ENCODE measurements at places on chromosomes 4 and X.
A peak's percentile ranks its signal among the peaks of the same experiment; 100 is the strongest.

DNA sequence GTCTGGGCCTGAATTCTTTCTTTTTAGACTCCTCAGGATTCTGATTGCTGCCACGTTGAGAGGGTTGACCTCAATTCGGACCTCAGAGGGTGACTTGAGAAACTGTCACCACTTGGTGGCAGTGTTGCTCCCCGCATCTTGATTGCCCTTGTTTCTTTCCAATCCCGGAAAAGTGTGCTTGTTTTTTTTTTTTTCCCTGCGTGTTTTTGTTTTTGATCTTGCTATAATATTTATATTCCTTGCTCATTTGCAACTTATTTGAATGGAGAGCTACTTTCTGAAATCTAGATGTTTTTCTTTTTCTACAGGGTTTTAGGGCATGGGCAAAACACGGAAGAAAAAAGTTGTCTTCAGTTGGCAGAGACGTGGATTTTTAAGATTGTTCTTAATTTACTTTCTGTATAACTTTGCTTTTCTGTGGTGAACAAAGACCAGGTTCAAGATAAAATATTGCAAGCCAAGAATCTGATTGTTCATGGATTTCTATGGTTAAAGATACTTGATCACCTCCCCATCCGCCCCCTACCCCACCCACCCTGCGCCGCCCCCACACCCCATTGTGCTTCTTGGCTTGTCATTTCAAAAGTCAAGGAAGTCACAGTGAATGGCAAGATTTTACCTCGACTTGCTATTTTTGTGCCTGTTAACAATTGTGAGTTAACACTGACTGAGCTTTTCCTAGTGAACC, 102.0 kb downstream of the PTTG2 start:
- DNase-seq: peak; percentile 37

- no peak for DNase-seq
Observed at GRCh38 chr4:167956676-167957075, 135.7 kb upstream of the ANXA10 start.

GRCh38 chr4:80014531-80014930, 58.5 kb downstream of the ANTXR2 start:
- DNase-seq: no peak

GRCh38 chr4:25448379-25449109, 71.5 kb downstream of the ANAPC4 start:
- no peak for DNase-seq

DNA sequence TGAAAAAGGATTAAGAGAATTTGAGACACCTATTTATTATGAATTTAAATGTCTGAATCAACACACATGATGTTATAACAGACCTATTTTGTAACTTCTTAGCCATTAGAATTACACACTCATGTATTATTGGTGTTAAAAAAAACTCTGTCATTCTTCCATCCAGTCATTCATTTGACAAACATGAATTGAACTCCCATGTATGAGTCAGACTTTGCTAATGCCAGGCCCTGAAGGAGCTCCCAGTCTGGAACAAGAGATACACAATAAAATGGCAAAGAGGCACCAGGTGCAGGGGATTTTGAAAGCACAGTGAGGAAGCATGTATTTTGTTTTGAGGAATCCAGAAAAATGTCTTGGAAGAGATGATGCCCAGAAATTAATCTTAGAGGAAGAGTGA, 87.7 kb upstream of the EFHC2 start:
- no peak for DNase-seq

DNA sequence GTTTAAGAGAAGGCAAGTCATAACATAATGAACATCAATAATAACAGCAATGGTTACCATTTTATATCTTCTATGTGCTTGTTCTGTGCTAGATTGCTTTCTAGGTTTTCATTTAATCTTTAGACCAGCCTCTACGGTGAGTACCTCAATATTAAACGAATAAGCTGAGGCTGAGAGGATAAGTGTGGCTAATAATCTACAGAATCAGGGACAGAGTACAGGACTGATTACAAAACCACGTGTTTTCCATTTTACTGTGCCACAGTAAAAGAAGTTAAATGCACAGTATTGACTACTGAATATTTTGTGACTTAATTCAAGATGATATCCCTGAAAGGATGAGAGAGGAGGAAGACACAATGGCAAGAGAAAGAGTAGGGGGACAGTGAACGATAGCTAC, 56.3 kb downstream of the HUWE1 start:
- DNase-seq: no peak

DNA sequence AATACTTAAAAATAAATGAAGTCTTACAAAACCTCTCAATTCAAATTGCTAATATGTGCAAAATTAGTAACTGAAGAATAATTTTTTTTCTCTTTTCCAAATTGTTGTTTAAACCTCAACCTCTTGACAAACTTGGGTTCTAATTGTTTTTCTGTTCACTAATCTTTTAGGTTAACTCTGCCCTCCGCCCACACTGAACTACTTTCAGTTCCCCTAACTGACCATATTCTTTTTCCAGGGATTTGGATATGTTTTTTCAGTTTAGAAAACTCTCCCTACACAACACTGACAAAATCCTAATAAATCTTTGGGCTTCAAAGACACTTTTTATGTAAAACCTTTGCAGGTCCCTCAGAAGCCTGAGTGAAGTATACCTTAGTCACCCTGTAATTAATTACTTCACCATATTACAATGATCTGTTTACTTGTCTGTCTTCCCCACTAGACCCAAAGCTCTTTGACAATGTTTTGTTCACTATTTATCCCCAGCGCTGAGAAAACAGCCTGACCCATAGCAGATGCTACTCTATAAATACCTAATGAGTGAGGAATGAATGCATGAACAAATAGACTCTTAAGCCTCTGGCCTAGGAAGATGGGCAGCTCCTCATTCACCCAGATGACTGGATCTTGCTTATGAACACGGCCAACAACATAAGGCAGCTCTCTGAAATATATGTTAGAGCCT, 134.9 kb downstream of the MAML3 start:
- no peak for DNase-seq

DNA sequence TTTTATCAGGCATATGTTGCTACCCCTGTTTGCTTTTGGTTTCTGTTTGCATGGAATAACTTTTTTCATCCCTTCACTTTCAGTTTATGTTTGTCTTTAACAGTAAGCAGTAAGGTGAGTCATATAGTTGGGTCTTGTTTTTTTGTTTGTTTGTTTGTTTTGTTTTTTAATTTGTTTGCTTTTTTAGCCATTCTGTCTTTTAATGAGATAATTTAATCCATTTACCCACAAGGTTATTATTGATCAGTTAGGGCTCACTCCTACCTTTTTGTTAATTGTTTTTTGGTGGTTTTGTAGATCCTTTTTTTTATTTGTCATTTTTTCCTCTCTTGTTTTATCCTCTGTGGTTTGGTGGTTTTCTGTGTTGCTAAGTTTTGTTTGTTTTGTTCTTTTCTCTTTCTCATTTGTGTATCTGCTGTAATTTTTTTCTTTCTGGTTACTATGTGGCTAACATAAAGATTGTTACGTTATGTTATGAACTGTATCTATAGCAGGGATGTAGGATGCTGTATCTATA, 379.5 kb upstream of the MAD2L1 start:
- DNase-seq: no peak

DNA sequence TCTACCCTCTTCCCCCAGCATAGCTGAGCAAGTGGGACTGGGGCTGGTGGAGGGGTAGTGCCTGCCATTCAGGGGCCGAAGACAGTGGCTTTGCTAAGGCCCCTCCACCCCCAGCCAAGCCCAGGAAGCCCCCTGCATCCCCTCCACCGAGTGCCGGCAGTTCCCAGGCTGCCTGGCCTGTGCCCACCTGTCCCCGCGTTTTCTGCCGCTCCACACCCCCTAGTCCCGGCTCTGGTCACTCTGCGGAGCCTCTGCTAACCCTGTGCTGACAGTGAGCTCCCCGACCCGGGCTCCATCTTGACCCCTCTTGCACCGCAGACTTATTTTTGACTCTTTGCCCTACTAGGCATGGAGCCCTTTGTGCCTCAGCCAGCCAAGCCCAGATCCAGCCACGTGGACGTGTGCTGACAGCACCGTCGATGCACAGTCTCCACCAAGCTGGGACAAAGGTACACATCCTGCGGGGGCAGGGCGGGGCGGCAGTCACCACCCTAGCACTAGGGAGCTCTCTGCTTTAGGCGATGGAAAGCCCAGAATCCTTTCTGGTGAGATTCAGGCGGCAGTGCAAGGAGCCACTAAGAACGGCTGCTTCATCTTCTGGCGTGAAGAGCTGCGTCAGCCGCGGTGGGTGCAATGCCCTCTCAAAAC, 96.6 kb downstream of the PHKA2 start:
- DNase-seq: no peak

GRCh38 chrX:71214604-71215337, 8.3 kb upstream of the GJB1 start:
- DNase-seq: no peak

- no peak for DNase-seq
Observed at GRCh38 chr4:15779306-15779705, 1.2 kb downstream of the CD38 start.

GRCh38 chr4:186936496-186937375, 213.1 kb upstream of the FAT1 start:
- no peak for DNase-seq

DNA sequence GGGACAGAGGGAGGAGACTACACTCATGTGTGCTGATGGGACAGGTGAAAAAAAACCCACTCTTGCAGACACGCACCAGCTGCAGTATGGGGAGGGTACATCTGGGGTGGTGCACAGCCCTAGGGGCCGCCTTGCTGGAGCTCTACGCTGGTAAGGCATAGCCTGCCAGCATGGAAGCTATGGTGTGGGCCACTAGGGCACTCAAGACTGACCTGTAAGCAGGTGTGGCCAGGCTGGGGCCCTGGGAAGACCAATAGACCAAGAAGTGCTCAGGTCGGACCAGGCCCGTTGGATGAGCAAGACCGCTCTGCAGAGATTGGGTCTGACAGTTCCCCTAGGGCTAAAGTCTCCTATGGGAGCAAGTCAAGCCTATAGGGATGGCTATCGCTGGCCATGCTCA, 314.8 kb downstream of the FAM47A start:
- DNase-seq: no peak

DNA sequence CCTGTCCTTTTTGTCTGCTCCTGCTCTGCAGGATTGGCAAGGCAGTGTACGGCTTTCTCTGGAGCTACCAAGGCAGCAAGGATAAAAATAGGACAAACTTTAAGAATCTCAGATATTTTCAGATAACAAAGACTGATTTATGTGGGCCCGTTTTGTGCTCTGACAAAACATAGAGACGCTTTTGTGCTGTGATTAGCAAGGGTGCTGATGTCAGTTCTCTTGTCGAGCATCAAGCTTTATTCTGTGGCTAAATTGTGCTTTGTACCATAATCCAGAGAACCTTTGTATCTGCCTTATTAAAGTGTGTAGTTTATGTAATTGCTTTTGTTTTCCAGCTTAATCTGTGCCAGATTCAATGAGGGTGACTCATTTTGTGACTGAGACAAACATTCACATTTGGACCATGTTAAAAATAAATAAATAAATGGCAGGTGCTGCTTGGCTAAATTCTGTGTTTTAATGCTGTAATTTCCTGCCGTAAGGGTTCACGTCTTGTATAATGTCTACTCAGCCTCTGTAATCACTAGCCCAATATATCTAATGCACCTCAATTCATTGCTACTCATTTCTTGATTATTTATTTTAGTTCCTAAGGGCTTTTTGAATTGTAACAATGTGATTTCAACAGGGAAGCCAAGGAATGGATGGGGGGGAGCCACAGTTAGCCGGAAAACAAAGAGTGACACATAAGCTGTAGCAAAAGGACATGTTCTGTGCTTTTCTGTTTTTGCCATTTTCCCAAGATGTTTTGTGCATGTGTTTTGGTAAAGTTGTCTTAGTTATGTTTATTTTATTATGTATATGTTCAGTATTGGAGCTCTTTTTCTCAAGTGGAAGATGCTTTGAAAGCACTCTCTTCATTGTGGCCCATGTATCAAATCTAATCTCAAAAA, 75.1 kb downstream of the GAB1 start:
- no peak for DNase-seq

- no peak for DNase-seq
Observed at GRCh38 chrX:129842510-129843208, 1.0 kb downstream of the ZDHHC9 start.

GRCh38 chr4:116058129-116058528, 944.7 kb upstream of the NDST4 start:
- DNase-seq: no peak

- no peak for DNase-seq
Observed at GRCh38 chr4:54781756-54782155, 124.0 kb downstream of the KIT start.

Measured in CD8-positive, alpha-beta memory T cell (primary cell).